ENCODE measurements at places on chromosomes 12 and 14.

- DNase-seq = no peak
These were observed 12.4 kb upstream of the NRXN3 start for GRCh38 chr14:78157494-78158437.

DNA sequence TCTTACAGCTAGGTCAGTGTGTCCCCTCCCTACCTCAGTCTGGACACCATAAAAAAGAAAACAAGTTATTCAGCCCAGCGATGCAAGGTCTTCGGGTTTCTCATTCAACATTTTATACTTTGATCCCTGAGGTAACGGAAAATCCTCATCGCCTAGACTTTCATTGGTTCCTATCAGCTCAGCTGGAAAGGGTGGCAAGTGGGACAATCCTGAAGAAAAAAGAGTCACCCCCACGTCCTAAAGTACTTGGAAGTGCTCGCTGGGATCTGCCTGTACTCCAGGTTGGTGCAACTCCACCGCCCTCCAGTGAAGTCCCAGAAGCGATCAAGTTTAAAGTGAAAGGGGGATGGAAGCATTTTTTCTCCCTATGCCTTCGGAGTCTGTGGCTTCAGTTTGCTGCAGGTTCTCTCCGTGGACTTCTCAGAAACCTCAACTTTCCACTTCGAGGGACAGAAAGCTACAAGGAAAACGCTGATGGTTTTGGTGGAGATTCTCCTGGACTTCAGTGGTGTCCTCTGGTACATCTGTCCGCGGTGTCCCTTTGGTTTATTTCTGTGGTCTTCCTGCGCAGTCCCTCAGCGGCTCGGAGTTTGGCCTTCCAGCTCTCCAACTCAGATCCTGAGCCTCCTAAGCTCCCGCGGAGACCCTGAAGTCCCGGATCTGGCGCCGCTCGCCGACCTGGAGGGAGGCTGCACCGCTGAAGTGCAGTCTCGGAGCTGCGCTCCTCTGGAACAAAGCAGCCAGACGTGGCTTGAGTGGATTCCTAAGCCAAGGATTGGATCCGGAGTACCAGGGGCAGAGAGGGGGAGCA lies 1.8 kb upstream of the LRFN5 start:
- no peak for DNase-seq

- no peak for DNase-seq
These were observed 312.1 kb downstream of the SEC23A start for GRCh38 chr14:38790916-38791315.

DNA sequence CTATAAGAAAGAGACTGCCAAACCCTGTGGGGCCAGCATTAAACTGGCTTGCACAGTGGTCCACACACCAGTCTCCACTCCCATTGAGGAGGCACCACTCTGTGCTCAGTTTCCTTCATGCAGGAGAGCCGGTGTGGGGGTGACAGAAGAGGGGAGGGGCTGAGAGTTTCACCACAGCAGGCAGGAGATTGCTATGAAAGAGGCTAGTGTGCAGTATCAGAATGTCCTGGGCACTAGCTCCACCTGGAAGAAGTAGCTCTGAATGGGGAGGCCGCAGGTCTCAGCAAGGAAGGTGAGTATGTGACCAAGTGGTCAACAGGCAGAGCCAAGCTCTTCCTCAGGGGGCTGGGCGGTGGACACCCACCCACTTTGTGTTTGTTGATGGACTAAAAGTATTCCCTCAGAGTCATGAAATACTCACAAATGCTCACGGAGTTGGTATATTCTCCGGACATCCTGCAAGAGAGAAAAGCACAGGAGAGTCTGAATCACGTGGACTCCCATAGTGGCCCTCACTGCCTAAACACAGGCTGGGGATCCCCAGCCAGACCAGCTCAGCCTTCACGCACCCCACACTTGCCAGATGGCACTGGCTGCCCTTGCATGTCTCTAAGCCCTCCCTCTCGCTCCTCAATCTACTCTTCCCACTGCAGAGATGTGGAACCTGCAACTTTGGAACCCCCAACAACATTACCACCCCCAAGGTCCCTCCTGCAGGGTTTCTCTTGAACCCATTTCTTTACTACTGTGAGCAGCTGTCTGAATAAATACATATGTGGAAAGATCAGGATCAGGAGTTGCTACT lies 7.8 kb upstream of the KRT72 start:
- no peak for DNase-seq

DNA sequence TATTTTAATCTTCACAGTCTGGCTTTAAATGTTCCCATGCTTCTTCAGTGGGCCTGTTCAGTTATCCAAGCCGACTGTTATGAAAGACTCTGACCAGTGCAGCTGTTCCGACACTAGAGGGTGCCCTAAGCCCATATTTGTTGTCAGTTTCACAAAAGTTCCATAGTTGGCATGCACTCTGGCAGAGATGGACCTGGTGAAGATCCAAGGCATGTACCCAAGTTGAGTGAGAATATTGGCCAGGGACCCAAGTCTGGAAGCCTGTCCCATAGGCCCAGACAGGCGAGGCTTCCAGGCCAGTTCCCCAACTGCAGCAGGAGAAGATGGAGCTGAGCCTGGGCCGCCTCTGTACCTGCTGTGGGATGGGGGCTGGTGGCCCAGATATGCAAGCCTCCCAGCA lies 27.4 kb upstream of the GUCY2C start:
- DNase-seq = peak; percentile 45

DNA sequence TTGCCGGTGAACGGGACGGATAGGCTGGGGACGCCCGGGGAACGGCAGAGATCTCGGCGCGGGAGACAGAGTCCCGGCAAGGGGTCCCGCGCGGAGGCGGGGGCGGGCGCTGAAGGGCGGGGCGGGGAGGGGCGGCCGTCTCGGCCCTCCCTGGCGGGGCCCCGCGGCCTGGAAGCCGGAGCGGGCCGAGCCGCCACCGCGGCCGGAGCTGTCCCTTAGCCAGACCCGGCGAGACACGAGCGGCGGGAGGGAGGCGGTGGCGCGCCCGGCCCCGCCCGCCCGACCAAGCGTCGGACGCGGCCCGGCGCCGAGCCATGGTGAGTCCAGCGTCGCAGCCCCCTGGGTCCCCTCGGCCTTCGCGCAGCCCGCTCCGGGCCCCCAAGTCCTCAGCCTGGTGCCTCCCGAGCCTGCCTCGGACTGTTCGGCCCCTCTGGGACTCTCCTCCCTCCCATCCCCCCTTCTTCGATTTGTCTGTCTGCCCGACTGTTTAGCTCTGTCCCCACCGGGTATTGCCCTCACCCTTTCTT lies at the start of gene ARHGEF40:
TSS of gene ARHGEF40 (plus strand) at position 222 of the 527 bp plus-strand sequence. CDS start at position 315, 93 bp downstream.
- DNase-seq = no peak

DNA sequence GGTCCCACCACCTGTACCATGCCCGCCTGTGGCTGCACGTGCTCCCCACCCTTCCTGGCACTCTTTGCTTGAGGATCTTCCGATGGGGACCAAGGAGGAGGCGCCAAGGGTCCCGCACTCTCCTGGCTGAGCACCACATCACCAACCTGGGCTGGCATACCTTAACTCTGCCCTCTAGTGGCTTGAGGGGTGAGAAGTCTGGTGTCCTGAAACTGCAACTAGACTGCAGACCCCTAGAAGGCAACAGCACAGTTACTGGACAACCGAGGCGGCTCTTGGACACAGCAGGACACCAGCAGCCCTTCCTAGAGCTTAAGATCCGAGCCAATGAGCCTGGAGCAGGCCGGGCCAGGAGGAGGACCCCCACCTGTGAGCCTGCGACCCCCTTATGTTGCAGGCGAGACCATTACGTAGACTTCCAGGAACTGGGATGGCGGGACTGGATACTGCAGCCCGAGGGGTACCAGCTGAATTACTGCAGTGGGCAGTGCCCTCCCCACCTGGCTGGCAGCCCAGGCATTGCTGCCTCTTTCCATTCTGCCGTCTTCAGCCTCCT lies 1.1 kb downstream of the INHBE start:
- DNase-seq = peak; percentile 59

GRCh38 chr14:76081642-76082041 lies 70.1 kb upstream of the GPATCH2L start:
- DNase-seq = peak; percentile 29

DNA sequence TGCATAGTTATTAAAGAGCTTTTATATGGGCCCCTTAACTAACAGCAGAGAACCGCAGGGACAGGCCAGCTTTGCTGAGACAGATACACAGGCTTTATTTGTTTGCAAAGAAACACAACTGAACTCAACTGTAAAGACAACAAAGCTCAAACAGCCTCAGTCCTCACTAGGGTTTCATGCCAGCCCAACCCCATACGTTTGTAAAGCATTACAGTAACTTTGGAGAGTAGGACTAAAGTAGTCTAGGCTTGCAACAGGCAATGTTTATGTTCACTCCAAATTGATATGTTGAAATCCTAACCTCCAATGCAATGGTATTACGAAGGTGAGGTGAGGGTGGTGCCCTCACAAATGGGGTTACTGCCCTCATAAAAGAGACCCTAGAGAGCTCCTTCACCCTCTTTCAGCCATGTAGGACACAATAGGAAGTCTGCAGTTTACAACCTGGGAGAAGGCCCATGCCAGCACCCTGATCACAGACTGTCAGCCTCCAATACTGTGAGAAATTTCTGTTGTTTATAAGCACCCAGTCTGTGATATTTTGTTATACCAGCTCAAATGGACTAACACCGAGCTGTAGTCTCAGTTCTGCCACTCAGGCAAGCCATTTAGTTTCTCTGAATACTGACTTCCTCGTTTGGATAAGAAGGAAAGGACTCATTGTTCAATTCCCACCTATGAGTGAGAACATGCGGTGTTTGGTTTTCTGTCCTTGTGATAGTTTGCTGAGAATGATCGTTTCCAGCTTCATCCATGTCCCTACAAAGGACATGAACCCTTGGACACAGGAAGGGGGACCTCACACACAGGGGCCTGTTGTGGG lies 35.2 kb downstream of the PPM1H start:
- DNase-seq = no peak

DNA sequence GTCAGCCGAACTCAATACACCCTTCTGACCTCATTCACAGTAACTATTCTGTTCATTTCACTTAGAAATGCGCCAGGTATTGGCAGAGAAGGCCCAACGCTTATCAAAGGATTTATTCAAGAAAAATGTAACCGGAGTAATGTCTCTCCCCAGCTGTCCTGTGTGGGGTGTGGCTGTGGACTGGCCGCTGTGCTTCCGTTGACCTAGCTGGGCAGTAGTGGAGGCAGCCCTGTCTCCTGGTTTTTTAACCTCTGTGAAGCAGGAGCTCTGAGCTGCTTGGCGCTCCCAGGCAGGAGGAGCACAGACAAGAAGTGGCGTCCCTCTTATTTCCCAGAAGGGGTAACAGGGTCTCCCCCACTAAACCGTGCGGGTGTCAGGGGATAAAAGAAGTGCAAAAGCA lies 85.2 kb downstream of the ESR2 start:
- DNase-seq = no peak

DNA sequence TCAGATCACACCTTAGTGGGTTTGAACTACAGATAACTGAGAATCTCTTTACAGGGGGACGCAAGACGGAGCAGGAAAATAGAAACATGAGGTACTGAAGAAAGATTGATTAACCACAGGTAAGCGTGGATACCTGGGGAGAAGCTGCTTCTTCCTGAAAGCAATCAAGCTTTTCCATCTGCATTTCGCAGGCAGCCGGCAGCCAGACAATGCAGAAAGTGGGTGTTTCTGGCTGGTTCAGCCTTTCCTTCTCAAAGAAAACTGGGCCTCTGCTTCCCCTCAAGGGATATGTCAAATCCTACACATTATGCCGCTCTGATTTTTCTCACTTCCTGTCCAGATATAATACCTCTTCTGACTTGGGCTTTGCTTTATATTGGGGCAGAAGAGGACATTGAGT lies 39.1 kb upstream of the PPFIA2 start:
- no peak for DNase-seq

GRCh38 chr14:104001003-104001402 lies 58.7 kb upstream of the RD3L start:
- DNase-seq = no peak

- no peak for DNase-seq
These were observed 179.6 kb upstream of the PDZRN4 start for GRCh38 chr12:41008472-41008871.

DNA sequence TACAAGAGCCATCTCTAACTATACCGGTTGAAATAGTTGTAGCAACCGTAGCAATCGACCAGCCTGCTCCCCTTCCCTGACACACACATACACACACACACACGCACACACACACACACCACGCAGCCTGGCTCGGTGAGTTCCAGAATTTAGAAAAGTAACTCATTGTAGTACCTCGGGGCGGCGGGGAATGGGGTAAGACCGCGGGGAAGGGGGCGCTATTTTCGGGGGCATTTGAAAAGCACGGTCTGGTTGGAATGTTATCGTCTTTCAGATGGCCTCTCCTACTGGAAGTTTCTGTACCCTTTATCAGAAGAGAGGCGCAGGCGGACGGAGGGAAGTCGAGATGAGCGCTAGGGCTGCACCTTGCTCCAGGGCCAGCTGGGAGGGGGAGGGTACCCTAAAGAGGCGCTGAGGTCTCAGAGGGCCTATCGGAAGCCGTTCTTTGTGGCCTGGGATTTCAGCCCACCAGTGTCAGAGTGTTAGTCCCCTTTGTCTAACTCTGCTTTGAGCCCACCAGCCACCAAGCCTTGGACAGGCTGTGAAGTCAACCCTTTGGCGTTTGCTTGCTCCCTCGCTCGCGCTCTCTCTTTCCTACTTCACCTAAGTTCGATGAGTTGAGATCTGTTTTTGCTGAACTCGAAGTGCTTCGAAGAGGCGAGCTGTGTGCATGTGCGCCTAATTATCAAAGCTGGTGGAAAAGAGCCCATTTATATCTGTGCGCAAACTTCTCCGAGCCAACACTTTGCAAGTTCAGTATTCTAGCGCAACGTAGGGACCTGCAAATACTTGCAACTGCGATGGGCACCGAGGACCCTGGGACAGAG lies 837 bp downstream of the COL2A1 start:
- DNase-seq = no peak

GRCh38 chr14:71338153-71338552 lies 430.9 kb downstream of the PCNX1 start:
- no peak for DNase-seq

- no peak for DNase-seq
These were observed 40.1 kb downstream of the KIAA0586 start for GRCh38 chr14:58467575-58467974.

GRCh38 chr14:80077262-80077661 lies 134.0 kb downstream of the DIO2 start:
- no peak for DNase-seq

DNA sequence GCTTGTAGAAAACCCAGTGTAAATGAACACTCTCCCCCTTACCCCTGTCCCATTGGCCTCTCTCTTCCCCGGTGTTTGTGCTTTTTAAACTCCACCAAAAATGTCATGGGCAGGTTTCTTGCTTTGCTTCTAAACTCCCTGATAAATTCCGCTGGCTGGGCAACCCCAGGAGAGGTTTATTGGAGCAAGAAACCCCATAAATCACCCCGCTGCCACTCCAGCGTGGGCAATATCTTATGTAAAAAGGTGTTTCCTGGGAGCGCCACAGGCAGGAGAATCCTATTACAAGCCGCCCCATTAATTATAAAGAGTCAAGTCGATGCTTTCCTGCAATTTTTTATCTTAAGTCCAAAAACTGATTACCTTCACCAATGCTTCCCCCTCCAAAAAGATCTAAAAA lies 22.8 kb downstream of the LHX5 start:
- no peak for DNase-seq

- peak; percentile 67 for DNase-seq
These were observed 21.1 kb upstream of the SCARB1 start for GRCh38 chr12:124884587-124885438.
